Activated CD4-positive, CD25-positive, alpha-beta regulatory T cell (primary cell): ENCODE measurements at places on chromosomes 7 and 10.

DNA sequence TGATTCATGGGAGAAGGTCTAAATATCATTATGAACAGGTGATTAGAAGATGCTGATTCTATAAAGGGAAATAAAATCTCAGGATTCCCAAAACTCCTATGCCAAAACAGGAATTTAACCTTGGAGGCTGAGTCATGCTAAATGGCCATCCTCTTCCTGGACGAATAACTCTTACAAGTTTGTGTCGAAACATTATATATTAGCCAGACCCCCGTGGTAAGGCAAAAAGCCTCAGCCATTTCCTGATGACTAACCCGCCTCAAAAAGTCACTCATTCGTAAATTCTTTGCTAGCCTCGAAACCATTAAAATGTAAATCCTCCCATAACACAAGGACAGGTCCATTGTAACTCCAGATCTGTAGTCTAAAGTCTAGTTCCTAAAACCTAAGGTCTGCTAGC, 32.0 kb downstream of the CUL2 start:
- no peak for DNase-seq

DNA sequence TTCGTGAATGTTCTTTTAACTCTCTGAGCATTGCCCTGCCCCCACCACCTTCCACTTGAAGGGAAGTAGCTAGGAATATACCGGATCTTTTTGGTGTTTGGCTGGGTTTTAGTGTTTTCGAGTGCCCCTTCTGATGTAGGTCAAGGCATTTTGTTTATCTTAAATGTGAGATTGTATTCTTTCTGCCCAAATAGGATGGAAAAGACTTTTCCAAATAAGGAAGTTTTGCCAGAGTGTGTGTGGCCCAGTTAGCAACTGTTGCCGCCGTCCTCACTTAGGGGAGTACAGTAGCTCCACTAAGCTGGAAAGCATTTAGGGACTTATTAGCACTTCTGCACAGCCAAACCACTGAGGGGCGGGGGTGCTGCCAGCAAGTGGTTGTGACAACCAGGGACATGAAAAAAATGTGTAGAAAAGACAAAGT, 29.8 kb upstream of the VCL start:
- no peak for DNase-seq

DNA sequence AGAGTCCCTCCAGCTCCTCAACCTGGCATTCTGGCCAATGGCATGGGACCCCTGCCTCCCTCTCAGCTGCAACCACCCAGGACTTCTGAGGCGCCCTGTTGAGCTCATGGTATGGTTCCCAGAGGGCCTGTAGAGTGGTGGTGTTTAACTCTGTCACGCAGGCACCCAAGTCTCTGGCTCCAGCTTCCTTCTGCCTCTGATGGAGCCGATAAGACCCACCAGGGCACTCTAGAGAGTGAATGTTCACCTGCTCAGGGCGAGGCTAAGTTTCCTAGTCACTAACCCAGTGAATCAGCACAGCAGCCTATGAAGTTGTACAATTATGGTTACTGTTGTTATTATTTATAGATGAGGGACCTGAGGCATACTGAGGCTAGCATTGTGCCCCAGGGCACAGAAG, 120.4 kb downstream of the ZMIZ1 start:
- DNase-seq = no peak

DNA sequence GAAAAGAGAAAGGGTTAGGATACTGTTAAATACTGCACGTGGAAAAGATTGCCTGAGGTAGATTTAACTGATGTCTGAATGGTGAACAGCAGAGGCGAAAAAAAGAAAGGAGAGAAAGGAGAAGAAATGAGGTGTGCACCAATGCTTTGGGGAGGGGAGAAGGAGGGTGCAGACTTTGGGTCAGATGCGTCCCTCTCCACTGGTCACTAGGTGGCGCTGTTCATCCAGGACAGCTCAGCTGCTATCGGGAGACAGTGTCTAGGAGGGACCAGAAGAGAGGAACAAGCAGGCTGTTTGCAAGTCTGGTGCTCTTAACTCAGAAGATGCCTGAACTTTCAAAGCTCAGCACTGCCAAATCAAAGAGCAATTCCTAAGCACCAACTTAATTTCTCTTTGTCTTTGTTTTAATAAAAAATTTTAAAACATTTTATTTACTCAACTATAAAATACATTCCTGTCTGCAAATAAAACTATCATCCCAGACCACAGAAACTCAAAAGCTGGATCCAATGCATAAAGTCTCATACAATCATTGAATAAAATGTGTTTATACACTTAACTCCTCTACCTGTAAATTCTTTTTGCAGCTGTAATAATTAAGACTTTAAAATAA, 83.9 kb upstream of the PDLIM1 start:
- peak; percentile 4 for DNase-seq

DNA sequence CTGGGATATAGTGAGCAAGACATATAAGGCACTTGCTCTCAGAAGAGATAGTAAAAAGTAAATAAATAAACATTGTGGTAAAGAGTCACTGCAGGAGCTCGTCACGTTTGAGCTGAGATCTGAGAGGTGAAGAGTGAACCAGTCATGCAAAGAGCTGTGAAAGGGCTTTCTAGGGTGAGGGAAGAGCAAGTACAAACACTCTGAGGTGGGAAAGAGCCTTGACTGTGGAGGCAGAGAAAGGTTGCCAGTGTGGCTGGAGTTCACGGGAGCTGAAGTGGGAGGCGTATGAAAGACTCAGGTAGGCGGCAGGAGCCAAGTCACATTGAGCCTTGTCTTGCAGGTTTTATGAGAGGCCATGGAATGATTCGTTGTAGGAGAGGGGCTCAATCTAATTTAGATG, 141.0 kb downstream of the C1GALT1 start:
- DNase-seq = no peak

GRCh38 chr10:97791824-97792721, 20.3 kb upstream of the SFRP5 start:
- DNase-seq = peak; percentile 58
